ENCODE measurements at places on chromosomes 11 and 22. TPM values are rescaled to one million over a fixed set of nuclear protein-coding genes. Genes with fewer than 3 reads are reported as not detected.

The ZNF143 gene
- 6.8 TPM for polyA plus RNA-seq

The IL18 gene
- 11.8 TPM for polyA plus RNA-seq

The MS4A12 gene
- polyA plus RNA-seq = not detected

The PDGFD gene
- 74.0 TPM for polyA plus RNA-seq

The USH1C gene
- 2.7 TPM for polyA plus RNA-seq

The CRACR2B gene
- polyA plus RNA-seq = 1.0 TPM

The UNC93B1 gene
- polyA plus RNA-seq = 10.3 TPM

The ZBTB16 gene
- polyA plus RNA-seq = 16.0 TPM

All from adrenal gland (tissue), 19 donors.